ENCODE measurements at places on chromosomes 6 and 20.
A peak's percentile ranks its signal among the peaks of the same experiment; 100 is the strongest.

- no peak for DNase-seq
Measured at GRCh38 chr6:155245831-155246230, 18.0 kb upstream of the CLDN20 start.

DNA sequence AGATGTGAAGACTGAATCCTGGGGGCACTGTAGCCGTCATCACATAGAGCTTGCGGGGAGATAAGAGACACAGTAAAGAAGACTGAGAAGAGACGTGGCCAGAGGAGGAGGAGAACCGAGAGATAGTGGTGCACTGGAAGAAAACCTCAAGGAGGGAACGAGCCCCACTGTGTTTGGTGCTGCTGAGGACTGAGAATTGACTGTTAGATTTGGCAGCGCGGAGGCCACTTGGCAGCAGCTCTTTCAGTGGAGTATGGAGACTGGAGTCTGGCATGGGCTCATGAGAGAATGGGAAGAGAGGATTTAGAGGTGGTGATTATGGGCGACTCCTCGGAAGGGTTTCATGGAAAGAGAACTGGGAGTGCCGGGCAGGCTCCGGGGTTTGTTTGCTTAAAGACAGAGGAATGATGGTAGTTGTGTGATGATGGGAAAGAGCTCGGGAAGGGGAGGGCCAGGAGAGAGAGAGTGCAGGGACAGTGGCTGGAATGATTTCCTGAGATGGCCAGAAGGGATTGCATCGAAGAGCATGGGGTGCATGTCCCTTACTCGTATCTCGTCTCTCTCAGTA lies 18.0 kb downstream of the CDYL start:
- DNase-seq: no peak

GRCh38 chr6:167579806-167580618 lies 246.7 kb upstream of the AFDN start:
- no peak for DNase-seq

GRCh38 chr20:37521061-37521771 lies at the start of gene NNAT:
Gene NNAT, plus strand, starts transcription at chr20:37521250. Its CDS starts 82 bp downstream, at chr20:37521332.
- DNase-seq: peak; percentile 13

GRCh38 chr6:35543459-35544193 lies 30.9 kb upstream of the TULP1 start:
- DNase-seq: no peak

DNA sequence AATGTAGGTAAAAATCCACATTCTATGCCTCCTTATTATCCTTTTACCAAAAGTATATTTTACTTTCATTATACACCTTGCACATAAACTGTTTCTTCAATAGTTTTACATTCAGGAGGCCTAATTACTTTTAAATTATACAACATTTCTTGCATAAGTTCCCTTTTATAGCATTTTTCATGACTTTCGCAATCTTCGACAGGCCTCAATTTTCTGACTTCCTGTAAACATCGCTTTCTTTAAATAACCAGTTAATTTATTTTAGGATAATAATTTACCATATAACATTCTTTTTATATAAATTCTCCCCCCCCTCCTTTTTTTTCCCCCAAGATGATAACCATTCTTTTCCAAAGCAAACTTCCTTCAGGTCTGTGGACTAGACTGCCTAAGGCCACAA lies 9.2 kb downstream of the SLC35A1 start:
- no peak for DNase-seq

GRCh38 chr20:50930139-50930975 lies 880 bp downstream of the ADNP start:
- DNase-seq: no peak

GRCh38 chr6:138307352-138307751 lies 70.4 kb upstream of the SMIM28 start:
- DNase-seq: no peak

DNA sequence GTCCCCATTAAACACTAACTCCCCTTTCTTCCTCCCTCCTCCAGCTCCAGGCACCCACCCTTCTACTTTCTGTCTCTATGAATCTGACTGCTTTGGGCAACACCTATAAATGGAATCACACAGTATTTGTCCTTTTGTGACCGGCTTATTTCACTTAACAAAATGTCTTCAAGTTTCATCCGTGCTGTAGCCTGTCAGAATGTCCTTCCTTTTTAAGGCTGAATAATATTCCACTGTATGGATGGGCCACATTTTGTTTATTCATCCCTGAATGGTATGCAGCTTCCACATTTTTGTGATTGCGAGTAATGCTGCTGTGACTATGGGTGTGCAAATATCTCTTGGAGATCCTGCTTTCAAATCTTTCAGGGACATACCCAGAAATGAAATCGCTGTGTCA lies 28.4 kb downstream of the BMP7 start:
- no peak for DNase-seq

DNA sequence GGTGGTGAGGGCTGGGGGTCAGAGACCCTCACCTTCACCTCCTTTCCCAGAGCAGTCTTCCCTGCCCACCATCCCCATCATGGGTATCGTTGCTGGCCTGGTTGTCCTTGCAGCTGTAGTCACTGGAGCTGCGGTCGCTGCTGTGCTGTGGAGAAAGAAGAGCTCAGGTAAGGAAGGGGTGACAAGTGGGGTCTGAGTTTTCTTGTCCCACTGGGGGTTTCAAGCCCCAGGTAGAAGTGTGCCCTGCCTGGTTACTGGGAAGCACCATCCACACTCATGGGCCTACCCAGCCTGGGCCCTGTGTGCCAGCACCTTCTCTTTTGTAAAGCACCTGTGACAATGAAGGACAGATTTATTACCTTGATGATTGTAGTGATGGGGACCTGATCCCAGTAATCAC lies 2.1 kb downstream of the HLA-G start:
- no peak for DNase-seq

DNA sequence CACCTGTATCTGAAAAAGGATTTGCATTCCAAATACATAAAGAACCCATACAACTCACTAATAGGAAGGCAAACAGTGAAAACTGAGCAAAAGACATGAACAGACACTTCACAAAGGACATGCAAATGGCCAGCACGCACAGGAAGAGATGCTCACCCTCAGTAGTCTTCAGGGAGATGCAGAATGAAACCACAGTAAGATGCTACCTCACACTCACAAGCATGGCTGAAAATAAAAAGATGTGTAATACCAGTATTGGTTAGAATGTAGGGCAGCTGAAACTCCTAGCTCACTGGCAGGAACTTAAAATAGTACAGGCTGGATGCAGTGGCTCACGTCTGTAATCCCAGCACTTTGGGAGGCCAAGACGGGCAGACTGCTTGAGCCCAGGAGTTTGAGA lies 64.6 kb downstream of the SNX5 start:
- DNase-seq: no peak

DNA sequence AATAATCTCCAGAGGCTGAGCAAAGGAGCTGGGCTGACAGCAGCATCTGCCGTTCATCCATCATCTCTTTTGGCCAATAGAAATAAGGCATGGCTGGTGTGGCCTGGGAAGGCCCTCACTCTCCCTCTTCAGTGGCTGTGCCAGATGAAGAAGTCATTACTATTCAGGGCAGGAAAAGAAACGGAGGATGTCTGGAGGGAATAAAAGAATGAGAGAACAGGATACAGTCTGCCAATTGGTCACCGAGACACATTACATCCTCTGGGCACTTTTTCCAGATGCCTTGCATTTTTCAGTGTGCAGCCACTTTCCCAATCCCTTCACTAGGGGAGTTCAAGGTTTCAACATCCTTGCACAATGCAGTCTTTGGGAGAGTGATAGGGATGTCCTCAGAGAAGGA lies 32.2 kb upstream of the VGLL2 start:
- no peak for DNase-seq

GRCh38 chr6:157823001-157823527 lies at the start of gene SNX9:
Gene SNX9, plus strand, starts transcription at chr6:157823246. Its CDS starts 189 bp downstream, at chr6:157823435.
- DNase-seq: peak; percentile 53

DNA sequence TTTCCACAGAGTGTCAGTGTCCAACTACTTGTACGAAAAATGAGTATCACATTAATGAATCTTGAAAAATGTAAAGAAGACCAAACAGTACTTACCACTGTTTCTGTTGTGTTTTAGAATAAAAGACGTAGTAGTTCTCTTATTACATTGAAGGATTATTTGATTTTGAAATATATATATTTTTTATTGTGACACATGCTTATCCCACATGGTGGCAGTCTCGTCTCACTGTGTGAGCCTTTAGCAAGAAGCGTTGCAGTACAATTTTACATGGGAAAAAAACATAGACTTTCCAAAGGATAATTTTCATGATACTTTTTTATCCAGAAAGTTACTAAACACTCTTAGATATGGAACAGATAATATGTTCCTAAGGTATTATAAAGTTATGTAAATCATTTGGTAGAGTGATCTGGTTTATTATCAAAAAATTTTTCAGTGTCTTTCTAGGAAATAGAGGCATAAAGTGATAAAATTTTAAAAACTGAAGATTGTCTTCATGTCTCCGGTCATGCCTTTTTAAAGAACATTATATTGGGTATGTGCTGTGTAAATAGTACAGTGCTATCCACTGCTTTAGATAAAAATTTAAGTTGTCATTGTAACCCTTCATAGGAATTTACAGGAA lies 117.5 kb upstream of the SAMD5 start:
- DNase-seq: no peak

GRCh38 chr6:125944434-125944816 lies 12.1 kb upstream of the HINT3 start:
- no peak for DNase-seq

- DNase-seq: no peak
Measured at GRCh38 chr6:26224940-26225847, 138.0 kb downstream of the HFE start.

- DNase-seq: peak; percentile 14
Measured at GRCh38 chr20:62776692-62777527, 19.4 kb upstream of the MRGBP start.

DNA sequence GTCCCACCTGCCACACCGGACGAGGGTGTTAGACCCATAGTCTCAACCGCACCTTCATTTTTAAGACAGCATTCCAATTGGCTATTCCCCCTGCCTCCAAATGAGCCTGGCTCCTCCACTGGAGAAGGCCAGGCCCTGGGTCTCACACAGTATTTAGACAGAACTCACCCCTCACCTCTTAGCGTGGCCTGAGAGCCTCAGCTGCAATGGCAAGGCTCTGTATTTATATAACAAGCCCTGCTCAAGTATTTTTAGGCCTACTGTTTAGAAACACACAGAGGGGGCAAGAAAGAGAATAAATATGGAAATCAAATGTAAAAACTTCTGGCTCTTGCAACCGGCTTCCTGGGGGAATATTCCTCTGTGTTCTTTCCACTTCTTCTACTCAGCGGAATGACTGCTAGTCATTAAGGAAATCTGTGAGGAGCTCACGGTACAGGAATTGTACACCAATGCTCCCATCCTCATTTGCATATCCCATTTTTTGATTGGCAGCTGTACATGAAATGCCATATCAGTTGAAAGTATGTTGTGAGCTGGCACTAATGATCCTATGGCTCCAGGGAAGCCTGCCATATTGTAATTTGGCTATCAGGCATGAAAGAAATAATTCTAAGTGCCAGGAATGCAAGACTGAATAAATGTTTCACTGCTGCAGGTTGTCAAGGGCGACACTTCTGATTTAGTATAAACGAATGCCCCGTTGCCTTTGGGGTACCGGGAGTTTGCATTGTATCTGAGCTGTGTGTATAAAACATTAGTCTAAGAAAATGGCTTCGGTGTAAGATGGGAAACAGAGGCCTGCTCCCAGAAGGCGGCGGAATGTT lies 207.5 kb downstream of the ZNF217 start:
- no peak for DNase-seq
